ENCODE measurements at places on chromosomes 16 and 17.

DNA sequence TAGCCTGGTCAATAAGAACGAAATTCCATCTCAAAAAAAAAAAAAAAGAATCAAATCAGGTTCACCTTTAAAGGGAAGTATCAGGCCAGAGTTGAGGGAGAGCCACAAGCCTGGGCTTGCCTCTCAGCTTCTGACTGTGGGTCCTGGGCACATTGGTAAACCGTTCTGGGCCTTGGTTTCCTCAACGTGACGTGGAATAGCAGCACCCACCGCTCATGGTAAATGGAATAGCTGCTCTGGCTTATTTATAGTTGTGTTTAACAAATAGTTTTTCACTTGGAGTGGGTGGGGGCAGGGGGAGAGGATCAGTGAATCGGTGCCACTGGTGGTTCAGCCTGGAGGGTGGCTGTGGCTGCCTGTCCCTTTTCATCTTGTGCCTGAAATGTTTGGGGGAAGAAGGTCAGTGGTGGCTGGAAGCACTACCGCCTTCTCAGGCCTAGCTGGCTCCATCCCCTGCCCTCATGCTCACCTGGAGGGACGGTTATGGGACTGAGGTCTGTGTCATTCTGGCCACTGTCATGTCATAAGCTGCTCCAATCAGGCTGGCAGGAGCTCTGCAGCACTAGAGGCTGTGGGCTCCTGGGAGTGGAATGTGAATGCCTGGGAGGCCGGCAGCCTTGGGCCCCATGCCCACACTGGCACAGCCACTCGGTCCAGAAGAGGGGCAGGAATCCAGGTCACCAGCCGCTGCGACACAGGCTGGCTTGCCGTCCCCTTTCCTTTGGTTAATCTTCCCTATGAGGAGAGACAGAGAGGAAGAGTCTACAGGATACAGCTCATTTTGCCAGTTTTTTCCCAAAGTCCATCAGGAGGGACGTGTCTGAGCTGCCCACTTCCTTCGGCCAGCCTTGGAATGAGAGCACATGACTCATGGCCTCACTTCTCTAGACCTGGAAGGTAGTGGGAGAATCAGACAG is 27.0 kb downstream of the CCR7 start:
- no peak for DNase-seq

GRCh38 chr17:57615836-57616757 is 129.0 kb downstream of the CCDC182 start:
- DNase-seq, result no peak

DNA sequence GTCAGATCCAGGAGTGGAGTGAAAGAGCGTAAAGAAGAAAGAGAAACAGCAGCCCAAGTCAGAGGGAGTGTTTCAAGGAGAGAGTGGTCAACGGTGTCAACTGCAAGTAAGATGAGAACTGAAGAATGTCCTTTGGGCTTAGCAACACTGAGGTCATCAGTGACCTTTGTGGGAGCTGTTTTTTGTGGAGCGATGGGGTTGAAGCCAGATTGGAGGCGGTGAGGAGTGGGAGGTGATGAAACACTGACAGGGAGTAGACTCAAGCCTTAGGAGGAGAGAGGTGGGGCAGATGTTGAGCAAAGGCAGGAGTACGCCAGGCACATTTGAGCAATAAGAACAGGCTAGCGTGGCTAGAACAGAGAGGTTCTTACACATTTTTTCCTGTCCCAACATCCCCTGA is 103.7 kb upstream of the GNAO1 start:
- no peak for DNase-seq

GRCh38 chr16:63925221-63925620 is 1196.6 kb downstream of the CDH11 start:
- DNase-seq, result no peak

DNA sequence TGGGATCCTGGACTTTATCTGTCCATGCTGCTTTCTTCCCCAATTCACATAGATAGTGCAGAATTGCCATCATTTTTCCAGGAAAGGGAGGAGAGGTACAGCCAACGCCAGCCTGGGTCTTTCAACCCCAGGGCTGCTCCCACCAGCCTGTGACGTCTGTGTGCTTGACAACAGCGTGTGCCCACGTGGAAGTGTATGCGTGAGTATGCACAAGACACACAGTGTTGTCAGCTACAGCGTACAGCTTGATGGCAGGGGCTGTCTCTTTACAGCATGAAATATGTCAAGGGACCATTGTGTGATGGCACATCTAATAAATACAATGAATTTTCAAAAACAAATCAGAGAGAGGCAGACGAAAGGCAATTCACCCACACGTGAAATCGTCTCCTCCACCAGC is 62.3 kb downstream of the GSG1L start:
- no peak for DNase-seq

- no peak for DNase-seq
Measured at GRCh38 chr16:81273223-81273950, 34.9 kb downstream of the BCO1 start.
